ENCODE measurements at places on chromosomes 11 and 22.

- DNase-seq: peak; percentile 39
Observed at GRCh38 chr11:33861941-33862589, 29.8 kb downstream of the LMO2 start.

GRCh38 chr22:46842606-46843005 is 80.2 kb downstream of the TBC1D22A start:
- DNase-seq: no peak

DNA sequence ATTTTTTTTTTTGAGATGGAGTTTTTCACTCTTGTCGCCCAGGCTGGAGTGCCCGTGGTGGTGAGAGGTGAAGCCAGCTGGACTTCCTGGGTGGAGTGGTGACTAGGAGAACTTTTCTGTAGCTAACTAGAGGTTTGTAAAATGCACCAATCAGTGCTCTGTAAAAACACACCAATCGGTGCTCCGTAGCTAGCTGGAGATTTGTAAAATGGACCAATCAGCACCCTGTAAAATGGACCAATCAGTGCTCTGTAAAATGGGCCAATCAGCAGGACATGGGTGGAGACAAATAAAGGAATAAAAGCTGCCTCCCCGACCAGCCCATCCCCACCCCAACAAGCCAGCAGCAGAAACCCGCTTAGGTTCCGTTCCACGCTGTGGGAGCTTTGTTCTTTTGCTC is 4.4 kb upstream of the RAPSN start:
- no peak for DNase-seq

GRCh38 chr22:49063545-49063890 is 764.2 kb downstream of the BRD1 start:
- DNase-seq: no peak

GRCh38 chr11:70016666-70017367 is 61.3 kb upstream of the ANO1 start:
- no peak for DNase-seq

DNA sequence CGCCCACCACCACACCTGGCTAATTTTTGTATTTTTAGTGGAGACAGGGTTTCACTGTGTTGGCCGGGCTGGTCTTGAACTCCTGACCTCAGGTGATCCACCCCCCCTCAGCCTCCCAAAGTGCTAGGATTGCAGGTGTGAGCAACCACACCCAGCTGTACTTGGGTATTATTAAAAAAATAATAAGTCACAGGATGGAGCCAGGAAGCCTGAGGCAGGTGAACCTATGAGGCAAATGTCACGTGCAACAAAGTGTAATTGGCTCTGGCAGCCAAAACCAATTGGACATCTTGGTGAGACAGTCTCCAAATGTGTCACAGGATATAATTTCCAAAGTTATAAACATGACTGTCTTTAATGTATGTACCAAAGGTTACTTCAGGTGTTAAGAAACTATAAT is 24.0 kb upstream of the MALAT1 start:
- no peak for DNase-seq

DNA sequence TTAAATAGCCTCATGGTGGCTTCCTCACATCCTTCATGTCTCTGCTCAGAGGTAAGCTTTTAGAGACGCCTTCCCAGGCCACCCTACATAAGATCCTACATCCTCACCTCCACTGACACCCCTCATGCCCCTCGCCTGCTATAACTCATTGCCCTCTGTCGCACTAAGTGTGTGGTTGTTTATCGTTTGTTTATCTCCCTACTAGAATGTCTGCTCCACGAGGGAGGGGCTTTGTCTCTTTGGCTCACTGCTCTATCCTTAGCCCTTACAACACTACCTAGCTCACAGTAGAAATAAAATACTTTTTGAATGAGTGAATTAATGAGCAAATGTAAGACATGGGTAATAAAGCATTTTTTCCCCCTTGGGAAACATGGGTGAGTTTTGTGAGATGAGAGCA is 1.3 kb upstream of the CBLIF start:
- DNase-seq: no peak

DNA sequence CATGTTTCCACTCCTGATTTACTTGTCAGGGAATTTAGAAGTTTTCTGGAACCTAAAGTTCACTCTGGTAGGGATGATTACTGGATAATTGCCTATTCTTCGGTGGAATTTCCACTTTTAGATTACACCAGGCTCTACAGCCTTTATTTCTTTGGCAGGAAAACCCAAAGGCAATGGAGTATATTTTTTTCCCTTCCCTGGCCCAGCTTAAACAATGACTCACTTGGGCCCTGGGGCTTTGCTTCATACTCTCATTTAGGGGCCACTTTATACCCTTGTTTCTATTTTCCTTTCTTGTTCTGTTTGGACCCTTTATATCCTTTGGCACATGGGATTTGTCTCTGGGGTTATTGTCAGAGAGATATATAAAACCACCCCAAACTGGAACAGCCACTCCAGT is 114.7 kb downstream of the CSTPP1 start:
- no peak for DNase-seq

DNA sequence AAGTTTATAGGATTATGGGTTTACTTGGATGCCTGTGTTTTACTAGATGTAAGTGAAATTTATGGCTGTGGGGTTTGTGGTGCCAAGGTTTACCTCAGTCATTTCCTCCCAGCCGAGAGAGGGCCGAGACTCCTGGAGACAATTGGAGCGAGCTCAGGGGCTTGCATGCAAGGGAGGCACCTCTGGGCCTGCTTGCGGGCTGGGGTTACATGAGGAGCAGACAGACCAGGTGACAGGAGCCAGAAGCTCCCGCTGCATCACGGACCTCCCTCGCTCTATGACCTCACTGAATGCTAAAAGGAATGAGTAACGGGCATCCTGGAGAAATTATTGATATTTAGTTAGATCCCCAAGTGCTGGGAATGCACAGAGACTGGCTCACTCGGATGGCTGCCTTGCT is 275.2 kb upstream of the KIRREL3 start:
- DNase-seq: no peak

DNA sequence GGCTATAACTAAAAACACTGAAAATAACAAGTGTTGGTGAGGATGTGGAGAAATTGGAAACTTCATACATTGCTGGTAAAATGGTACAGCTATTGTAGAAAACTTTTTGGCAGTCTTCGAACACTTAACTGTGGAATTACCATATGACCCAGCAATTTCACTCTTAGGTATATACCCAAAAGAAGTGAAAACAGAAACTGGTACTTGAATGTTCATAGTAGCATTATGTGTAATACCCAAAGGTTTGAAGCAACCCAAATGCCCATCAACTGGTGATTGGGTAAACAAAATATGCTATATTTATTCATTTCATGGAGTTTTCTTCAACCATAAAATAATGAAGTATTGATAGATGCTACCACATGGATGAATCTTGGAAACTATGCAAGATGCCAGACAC is 40.8 kb upstream of the FTH1 start:
- DNase-seq: no peak

DNA sequence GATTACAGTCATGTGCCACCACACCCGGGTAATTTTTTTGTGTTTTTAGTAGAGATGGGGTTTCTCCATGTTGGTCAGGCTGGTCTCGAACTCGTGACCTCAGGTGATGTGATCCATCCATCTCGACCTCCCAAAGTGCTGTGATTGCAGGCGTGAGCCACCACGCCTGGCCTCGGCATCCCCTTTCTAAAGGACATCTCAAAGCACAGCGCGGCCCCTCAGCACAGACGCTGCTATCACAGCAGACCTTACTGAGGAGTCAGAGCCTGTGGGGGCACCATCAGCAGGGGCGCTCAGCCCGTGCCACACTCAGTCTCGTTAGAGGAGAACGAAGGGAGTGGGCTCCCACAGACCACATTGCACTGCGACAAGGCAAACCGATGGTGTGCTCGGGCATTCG is 19.4 kb downstream of the CELSR1 start:
- DNase-seq: no peak

GRCh38 chr11:2699185-2699530 is 636 bp downstream of the KCNQ1OT1 start:
- no peak for DNase-seq

- no peak for DNase-seq
Observed at GRCh38 chr22:43289531-43289963, 53.6 kb downstream of the SCUBE1 start.

GRCh38 chr11:77201991-77202841 is 74.2 kb downstream of the MYO7A start:
- no peak for DNase-seq

GRCh38 chr11:115808351-115808940 is 304.2 kb upstream of the CADM1 start:
- DNase-seq: no peak

DNA sequence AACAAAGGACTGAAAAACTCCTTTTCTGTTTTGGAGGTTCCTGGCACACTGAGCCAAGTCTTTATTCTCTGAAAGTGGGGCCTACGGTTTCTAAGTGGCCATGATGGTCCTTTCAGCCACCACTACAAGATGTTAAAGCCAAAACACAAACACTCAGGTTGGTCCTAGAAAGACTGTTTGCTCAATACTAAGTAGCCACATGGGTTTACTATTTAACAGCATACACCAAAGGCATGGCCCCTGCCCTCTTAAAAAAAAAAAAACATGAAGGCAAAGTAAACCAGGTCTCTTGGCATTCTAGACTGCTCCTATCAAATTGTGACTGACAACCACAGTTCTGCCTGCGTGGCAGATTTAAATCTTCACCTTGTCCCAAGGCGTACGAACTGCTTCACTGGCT is 123.6 kb upstream of the BID start:
- no peak for DNase-seq

- no peak for DNase-seq
Observed at GRCh38 chr11:129598378-129598777, 217.3 kb upstream of the TMEM45B start.

- no peak for DNase-seq
Observed at GRCh38 chr11:58968251-58968711, 29.0 kb downstream of the GLYATL1 start.

DNA sequence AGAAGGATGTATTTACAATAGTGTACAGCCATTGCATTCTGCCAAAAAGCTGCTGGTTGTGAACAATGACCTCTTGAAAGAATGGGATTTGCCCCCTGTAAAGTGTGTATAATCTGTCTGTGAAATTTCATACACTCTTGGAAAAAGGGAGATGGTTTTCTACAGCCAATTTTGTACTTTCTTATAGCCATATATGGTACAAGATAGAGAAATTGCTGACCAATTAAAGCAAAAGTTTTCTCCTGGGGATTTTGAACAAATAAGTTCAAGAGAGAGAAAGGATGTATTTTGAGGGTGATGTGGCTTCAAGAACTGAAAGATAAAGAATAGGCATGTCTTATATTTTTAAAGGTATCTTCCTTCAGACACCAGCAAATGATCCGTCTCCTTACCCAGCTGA is 211.0 kb downstream of the NAV2 start:
- no peak for DNase-seq

GRCh38 chr22:35044607-35045390 is 21.2 kb upstream of the ISX start:
- DNase-seq: no peak

DNA sequence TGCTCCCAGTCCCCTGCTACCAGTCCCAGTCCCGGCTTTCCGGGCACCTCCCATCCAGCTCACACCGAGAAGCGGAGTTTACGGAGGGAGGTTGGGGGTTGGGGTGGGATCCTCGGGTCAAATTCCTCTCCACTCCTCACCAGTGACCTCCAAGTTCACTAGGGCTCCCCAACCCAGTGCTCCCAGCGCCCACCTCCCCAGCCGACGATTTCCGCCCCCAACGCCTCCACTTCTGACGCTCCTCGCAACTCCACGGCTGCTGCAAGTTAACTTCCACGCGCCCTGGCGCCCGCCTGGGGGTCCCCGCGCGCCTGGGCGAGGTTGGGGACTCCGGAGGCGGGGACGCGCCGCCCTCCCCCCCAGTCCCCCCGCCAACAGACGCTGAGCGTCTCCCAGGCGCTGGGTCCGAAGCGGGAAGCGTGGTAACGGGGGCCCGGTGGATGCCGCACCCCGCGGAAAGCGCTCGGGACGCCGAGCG is 526 bp downstream of the TPST2 start:
- no peak for DNase-seq

GRCh38 chr22:21447694-21448402 is 19.3 kb upstream of the TMEM191C start:
- peak; percentile 51 for DNase-seq

DNA sequence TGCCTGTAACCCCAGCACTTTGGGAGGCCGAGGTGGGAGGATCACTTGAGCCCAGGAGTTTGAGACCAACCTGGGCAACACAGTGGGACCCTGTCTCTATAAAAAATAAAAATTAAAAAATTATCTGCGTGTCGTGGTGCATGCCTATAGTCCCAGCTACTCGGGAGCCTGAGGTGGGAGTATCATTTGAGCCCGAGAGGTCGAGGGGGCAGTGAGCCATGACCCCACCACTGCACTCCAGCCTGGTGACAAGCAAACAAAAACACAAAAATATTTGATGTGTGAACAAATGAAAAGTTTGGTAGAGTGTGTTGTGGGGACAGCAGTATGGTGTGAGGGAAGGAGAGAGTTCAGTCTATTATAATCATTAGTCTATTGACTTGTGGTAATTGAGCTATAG is 90.8 kb upstream of the PARVA start:
- DNase-seq: no peak

- no peak for DNase-seq
Observed at GRCh38 chr11:92388380-92388779, 163.8 kb downstream of the FAT3 start.

DNA sequence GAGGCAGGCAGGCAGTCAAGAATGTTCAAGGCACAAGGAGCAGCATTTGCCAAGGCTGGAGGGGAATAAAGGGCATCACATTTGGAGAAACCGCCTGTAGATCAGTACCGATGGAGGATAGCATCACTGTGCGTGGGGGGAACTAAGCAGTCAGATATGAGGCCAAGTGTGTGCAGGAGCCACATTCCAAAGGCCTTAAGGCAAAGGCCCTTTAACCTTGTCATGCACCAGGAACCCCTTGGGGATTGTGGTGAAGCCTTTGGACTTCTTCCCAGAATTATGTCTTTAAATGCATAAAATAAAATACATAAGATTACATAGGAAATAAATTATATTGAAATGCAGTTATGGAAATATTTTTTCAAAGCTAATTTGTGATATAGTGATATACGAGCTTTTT is 532.1 kb downstream of the BUD13 start:
- no peak for DNase-seq

GRCh38 chr11:73308003-73308960 is at the start of gene ARHGEF17:
Gene ARHGEF17, plus strand, starts transcription at chr11:73308276. Its CDS starts 363 bp downstream, at chr11:73308639.
- DNase-seq: no peak

- no peak for DNase-seq
Observed at GRCh38 chr22:23263651-23264555, 83.6 kb downstream of the BCR start.

DNA sequence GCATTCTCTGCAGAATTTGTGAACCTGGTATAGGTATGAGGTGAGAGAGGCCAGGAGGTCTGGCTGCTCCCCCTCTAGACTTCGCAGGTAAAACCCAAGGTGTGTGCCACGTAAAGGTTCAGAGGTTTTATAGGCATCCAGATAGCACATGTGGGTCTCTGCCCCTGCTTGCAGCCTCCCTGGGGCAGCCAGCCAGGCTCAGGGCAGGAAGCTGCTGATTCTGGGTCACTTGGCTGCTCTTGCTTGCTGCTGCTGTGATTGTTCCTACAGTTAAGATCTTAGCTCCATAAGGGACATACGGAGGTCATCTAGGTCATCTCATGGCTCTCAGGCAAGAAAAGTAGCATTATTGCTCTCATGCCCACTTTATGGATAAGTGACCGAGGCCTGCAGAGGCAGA is 30.2 kb downstream of the ZBTB16 start:
- no peak for DNase-seq
